ENCODE measurements at places on chromosomes 16 and 17.

GRCh38 chr17:76204277-76204676 is 36.0 kb downstream of the RNF157 start:
- DNase-seq: no peak

- DNase-seq: no peak
Measured at GRCh38 chr17:50146230-50146926, 4.1 kb downstream of the PPP1R9B start.

- no peak for DNase-seq
Measured at GRCh38 chr17:18961634-18962493, 9.9 kb downstream of the SLC5A10 start.

GRCh38 chr16:56203052-56203451 is 11.8 kb downstream of the GNAO1 start:
- no peak for DNase-seq

Data from stimulated activated CD8-positive, alpha-beta memory T cell treated with anti-CD3 and anti-CD28 coated beads, Interleukin-2, amount 100 ng/mL, for 48 hours (primary cell).